ENCODE measurements at places on chromosomes 1 and 21. TPM values are rescaled to one million over a fixed set of nuclear protein-coding genes. Genes with fewer than 3 reads are reported as not detected.

The RGS16 gene
- total RNA-seq, result 1.1 TPM

The EFNA3 gene
- total RNA-seq, result 1.1 TPM

The TMCC2 gene
- 1.3 TPM for total RNA-seq

The RGS7 gene
- total RNA-seq, result not detected

The NUP210L gene
- 0.27 TPM for total RNA-seq

The VANGL2 gene
- 2.6 TPM for total RNA-seq

The TUT4 gene
- 36.2 TPM for total RNA-seq

The AADACL3 gene
- not detected for total RNA-seq

The PLPP3 gene
- 140 TPM for total RNA-seq

The MYBPH gene
- total RNA-seq, result not detected

The CATSPERE gene
- total RNA-seq, result 0.50 TPM

The MXRA8 gene
- 16.8 TPM for total RNA-seq

The OVAAL gene
- total RNA-seq, result 1.5 TPM

The POU3F1 gene
- total RNA-seq, result not detected

The TCEA3 gene
- 81.0 TPM for total RNA-seq

DNA sequence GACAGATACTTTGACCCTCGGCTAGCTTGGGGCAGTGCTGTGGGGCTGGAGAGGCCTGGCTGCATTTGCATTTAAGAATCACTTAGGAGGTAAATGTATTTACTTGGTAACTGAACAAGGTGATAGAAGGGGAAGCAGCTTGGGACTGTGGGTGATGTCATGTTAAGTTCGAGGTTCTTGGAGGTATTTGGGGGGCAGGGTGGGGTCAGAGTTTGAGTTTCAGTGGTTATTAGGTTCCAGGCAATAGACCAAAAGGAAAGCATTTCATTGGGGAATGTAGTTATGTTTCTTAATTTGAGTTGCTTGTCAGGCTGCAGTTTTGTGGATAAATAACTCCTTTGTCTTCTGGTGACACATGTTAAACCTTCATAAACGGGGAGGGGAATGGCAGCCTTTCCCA, 2.4 kb upstream of the FAM78B start:
- no peak for DNase-seq

GRCh38 chr1:91804546-91805023, 81.4 kb downstream of the TGFBR3 start:
- no peak for DNase-seq

DNA sequence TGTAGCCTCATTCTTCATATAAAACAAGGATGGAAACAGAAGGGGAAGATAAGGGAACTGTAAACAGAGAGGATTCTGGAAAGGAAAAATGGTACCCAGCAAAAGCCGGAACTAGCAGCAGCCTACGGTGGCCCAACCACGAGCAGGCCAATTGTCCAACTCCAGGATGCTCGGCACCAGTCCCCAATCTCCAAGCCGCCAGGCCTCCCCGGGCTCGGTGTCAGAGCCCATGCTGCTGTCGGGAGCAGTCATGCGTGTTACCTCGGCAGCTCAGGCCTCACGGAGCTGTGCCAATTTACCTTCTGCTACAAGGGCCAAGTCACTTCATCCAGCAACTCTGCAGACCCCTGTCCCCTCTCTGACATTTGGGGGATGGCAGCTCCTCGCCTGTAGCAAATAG, 130.8 kb downstream of the ZBTB18 start:
- DNase-seq, result no peak

- no peak for DNase-seq
Measured at GRCh38 chr1:234900595-234900994, 228.0 kb downstream of the TOMM20 start.

GRCh38 chr21:36713746-36714145, 14.8 kb downstream of the SIM2 start:
- DNase-seq, result no peak

DNA sequence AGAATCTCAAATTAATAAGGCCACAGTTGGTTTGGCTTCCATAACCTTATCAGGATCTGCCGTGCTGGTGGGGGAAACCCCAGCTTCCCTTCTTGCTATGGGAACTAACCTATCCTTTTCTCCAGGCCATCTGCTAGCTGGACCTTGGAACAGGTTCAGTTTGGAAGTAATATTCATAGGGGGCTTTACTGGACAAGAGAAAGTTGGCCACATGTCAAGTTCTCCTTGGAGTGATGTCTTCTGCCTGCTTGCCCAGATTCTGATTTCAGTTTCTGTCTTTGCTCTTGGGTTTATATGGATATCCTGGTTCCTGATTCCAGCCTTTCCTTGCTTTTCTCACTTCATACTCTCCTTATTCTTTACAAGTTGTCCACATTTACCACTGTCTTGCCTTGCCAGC, 279.6 kb downstream of the ASTN1 start:
- DNase-seq, result no peak

DNA sequence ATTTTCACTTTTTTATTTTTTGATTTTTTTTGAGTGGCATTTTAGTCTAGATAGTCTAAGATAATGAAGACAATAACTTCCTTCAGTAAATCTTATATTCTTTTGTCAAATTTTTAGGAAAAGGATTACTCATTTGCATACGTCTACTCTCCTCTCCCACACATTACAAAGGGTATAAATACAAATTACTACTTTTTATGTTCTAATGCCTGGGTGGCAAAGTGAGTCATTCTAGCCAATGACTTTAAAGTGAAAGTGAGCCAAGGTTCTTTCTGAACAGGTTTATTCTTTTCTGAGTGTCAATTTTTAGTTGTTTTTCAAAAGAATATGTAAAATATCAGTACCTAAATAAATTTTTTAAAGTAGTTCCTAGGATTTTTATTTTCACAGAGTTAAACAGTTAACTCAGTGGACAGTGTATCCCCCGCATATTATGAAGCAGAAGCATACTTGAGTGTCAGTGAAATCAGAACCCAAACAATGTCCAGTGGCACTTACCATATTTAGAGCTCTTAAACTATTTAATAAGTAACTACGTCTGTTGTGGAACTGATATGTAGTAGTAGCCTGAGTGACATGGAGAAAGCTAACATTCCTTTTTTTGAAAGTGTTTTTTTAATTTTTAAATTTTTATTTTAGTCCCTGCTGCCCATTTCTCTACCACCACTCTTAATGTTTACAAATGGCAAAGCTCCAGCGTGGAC, 141.7 kb downstream of the PHTF1 start:
- DNase-seq, result no peak

- peak; percentile 7 for DNase-seq
Measured at GRCh38 chr1:7572654-7573152, 198.4 kb upstream of the VAMP3 start.

DNA sequence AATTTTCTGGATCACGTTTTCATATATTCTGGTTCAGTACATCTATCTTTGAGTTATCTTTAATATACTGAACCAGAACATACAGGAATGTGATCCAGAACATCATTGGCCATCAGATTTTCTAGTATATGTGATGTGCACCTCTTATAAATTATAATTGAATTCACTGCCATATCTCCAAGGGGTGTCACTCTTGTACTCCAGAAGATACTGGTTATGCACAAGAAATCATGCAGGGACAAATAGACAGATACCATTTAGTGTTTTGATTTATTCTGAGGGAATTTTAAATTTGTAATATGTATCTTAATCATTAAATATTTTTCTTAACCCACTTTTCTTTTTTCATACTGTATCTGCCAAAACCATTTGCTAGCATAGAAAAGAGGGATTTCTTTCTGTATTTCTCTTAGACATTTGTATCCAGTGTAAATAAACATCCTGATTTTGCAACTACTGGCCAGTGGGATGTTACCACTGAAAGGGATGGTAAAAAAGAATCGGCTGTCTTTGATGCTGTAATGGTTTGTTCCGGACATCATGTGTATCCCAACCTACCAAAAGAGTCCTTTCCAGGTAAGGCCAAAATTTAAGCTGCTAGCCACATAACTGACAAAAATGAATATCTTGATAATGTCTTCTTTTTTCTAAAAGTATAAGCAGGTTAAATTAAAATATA, 16.7 kb downstream of the FMO3 start:
- DNase-seq, result no peak

- no peak for DNase-seq
Measured at GRCh38 chr1:34591751-34592629, 162.9 kb upstream of the GJB5 start.

DNA sequence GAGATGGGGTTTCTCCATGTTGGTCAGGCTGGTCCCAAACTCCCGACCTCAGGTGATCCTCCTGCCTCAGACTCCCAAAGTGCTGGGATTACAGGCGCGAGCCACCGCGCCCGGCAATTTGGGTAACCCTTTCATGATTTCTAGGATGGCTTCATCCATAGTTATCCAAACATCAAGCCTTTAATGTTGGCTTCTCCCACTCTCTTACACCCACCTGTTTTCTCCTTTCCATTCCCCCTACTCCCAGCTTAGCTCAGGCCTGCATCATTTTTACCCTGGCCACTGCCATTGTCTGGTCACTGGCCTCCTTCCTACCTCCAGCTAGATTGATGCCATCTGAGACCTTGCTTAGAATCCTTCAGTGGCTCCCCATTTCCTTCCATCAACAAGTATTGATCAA, 2.0 kb upstream of the SOX13 start:
- DNase-seq, result no peak

DNA sequence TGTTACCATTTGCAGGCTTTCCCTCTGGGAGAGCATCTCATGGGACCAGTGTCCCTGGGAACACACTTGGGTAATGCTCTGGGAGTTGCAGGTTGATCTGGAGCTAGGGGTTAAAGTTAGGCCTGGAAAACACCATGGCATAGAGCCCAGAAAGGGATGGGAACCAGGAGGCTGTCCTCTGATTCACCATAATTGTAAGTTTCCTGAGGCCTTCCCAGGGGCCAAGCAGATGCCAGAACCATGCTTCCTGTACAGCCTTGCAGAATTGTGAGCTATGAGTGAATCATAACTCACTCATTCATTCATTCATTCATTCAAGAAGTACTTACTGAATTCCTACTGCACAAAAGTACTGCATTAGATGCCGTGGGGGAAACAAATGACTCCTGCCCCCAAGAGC, 50.0 kb downstream of the LACTBL1 start:
- no peak for DNase-seq

- no peak for DNase-seq
Measured at GRCh38 chr1:106571109-106571508, 485.4 kb upstream of the PRMT6 start.

- peak; percentile 39 for DNase-seq
Measured at GRCh38 chr1:176843352-176844297, 320.9 kb downstream of the ASTN1 start.

GRCh38 chr1:59317780-59318179, 20.9 kb downstream of the FGGY start:
- DNase-seq, result no peak

DNA sequence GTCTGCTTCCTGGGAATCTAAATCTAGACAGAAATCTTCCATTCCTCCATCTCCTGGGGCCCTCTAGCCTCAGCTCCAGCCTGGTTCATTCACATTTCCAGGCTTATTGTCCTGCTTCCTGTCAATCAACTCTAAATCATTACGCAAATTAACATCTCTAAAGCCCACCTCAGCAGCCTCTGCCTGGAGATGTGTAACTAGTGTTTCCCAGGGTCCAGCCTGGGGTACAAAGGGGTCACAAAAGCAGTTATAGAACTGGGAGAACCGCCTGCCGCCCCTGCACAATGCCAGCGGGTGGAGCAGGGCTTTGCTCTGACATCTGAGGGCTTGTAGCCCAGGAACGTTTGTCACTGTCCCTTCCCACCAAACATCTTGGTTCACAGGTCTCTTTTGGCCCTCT, 373.5 kb downstream of the RRAGC start:
- DNase-seq, result no peak

DNA sequence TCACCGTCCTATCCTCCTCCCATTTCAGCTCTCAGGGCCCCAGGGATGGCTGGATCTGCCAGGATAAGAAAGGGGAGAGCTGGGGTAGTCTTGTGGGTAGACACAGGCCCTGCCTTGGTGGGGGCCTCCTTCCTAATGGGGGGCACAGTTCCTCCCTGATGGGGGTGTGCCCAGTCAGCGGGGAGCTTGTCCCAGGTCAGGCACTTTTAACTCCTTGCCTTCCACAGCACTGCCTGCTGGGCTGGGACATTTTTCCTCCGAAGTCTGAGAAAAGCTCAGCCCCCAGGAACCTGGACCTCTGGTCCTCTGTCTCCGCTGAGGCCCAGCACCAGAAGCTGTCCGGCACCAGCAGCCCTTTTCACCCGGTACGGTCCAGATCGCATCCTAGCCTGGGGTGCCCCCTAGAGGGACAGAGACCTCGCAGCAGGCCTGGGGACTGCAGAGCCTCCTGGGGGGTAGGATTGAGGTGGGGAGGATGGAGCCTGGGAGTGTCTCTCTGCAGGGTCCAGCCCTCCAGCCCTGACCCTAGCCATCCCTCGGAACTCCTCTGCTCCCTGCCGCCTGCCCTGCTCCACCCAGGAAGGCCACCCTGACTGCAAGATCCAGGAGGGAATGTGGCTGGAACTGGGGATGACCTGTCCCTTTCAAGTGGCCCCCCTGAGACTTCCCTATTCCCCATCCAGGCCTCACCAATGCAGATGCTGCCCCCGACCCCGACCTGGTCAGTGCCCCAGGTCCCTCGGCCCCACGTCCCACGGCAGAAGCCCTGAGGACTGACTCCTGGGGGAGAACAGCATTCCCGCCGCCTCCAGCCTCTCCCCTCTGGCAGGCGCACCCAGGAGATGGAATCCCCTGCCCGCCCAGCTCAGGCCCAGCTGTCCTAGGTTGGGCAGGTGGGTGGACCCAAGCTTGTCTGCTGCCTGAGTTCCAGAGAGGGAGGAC, 12.0 kb downstream of the MIIP start:
- DNase-seq, result peak; percentile 67

GRCh38 chr1:29525941-29526340, 289.6 kb downstream of the PTPRU start:
- DNase-seq, result no peak

DNA sequence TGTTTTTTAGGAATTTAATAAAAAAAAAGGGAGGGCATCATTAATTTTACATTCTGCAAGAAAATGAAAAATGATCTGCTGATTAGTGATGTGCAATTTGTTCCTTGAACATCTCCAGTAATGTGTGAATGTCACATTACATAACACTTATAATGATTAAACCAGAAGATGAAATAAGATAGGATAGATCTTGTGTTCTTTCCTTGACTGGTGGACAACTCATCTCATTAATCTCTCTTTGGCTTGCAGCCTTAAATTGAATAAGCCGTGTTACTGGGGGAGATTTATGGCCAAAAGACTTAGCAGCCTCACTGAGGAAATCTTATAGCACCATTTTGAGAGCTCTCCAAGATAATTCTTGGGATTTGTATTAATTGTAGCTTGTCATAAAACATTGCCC, 217.2 kb downstream of the ST6GALNAC3 start:
- DNase-seq, result no peak

DNA sequence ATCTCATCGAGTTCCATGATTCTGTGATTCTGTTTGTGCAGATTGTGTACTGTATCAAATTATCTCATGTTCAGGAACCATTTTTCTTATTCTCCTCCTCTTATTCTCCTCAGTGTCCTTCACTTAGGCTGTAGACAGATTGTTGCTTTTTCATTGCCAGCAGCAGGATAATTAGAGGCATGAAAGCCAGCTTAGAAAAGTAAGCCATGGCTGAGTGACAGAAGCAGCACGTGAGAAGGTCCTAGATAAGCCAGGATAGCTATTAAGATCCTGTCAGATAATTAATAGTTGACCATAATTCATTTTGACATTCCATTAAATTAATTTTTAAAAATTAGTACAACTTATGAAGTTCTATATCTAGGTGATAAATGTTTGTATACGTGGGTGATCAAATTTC, 60.8 kb upstream of the PRKACB start:
- DNase-seq, result no peak

- no peak for DNase-seq
Measured at GRCh38 chr1:77316006-77316405, 34.2 kb downstream of the AK5 start.

All from left ventricle myocardium superior (tissue), 1 donor.